ENCODE measurements at places on chromosomes 2 and 18. TPM values are rescaled to one million over a fixed set of nuclear protein-coding genes. Genes with fewer than 3 reads are reported as not detected.

Gene TXNDC2
- not detected for total RNA-seq

Gene ALK
- total RNA-seq: 0.09 TPM

Gene PUM2
- 114 TPM for total RNA-seq

Gene SRD5A2
- not detected for total RNA-seq

Gene ABCG8
- not detected for total RNA-seq

Gene AQP4
- 2.1 TPM for total RNA-seq

Gene FAM124B
- total RNA-seq: 2.0 TPM

GRCh38 chr2:2765839-2766495, 434.9 kb upstream of the MYT1L start:
- no peaks in the 10 kb centered on the region for H3K4me1 ChIP-seq
- no peak overlapping the region for H3K27ac ChIP-seq
- no peaks in the 10 kb centered on the region for H3K27me3 ChIP-seq
- DNase-seq: no peak
- no peak overlapping the region for H3K4me3 ChIP-seq

GRCh38 chr2:236656721-236657120, 87.1 kb downstream of the ACKR3 start:
- H3K27ac ChIP-seq: no peak overlapping the region
- no peaks in the 10 kb centered on the region for H3K36me3 ChIP-seq
- no peaks in the 10 kb centered on the region for H3K27me3 ChIP-seq
- peaks cover 8% of the 10 kb centered on the region for H3K4me1 ChIP-seq
- DNase-seq: no peak
- H3K4me3 ChIP-seq: no peak overlapping the region

DNA sequence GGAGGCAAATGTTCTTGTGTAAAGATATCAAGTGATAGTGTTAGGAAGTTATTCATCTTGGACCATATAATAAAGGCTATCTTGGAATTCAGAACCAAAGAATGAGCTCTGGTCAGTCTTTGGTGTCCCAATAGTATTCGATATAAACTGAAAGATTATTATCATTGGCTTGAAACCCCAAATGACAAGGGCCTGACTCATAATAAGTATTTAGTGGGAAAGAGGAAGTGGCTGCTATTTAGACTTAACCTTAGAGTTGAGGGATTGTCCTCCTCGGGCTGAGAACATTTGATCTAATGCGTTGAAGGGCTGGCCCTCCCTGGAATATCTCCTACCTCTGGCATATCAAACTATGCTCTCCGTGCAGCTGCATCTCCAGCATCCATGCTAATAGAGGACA, 67.5 kb downstream of the CDH20 start:
- no peak overlapping the region for H3K4me3 ChIP-seq
- no peaks in the 10 kb centered on the region for H3K4me1 ChIP-seq
- no peaks in the 10 kb centered on the region for H3K36me3 ChIP-seq

GRCh38 chr18:74288041-74288440, 3.7 kb downstream of the CYB5A start:
- H3K4me1 ChIP-seq: peaks cover 18% of the 10 kb centered on the region
- no peaks in the 10 kb centered on the region for H3K36me3 ChIP-seq

DNA sequence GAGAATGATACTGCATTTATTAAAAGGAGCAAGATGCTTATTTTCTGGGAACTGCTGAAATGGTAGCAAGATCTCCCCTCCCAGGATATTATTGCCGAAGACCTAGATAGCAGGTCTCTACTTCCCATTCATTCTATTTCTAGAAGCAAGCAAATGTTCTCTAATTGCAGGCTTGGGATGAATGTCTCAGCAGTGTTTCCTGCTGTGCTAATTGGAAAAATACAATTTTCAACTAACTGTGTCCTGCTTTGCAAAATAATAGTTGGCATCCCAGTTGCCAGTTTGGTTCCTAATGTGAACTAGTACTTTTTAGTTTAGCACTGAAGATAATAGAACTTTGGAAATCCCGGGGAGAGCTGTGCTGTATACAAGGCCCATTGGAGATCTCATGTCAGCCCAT, 26.1 kb downstream of the SLC20A1 start:
- no peak overlapping the region for H3K4me3 ChIP-seq
- H3K27ac ChIP-seq: no peak overlapping the region

GRCh38 chr2:136114382-136114781, 3.6 kb downstream of the CXCR4 start:
- no peak for DNase-seq

- H3K36me3 ChIP-seq: no peaks in the 10 kb centered on the region
- no peak for DNase-seq
- H3K4me1 ChIP-seq: no peaks in the 10 kb centered on the region
- no peaks in the 10 kb centered on the region for H3K27me3 ChIP-seq
These were observed 25.5 kb downstream of the ZC3H8 start for GRCh38 chr2:112229348-112229747.

DNA sequence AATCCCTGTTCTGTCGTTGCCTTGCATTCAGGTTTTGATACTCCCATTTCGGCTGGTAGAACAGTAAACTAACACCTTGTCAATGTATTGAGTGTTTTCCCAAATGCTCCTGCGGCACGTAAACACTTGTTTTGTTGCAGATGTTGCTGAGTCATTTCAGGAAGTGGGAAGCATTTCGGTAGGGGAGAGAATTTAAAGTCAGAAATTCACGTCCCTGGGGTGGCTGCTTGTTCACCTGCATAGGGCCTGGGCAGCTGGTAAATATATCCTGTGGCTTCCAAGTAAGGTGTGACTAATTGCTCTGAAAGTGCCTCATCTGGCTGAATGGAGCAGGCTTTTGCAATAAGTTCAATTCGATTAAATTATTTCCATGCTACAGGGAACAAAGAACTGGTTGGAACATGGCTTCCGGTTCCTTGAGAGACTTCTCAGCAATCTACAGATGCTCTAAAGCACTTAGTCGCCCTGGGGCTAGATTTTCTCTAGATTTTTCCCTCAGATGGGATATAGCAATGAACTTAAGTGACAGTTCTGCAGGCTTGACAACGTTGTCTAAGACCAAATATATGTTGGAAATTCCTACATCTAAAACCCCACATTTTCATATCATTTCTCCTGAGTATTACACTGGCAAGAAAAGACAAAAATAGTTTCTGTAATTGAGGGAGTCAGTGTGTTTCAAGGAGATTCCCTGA, 5.2 kb downstream of the GALR1 start:
- no peaks in the 10 kb centered on the region for H3K36me3 ChIP-seq
- no peak overlapping the region for H3K4me3 ChIP-seq
- DNase-seq: no peak
- peaks cover 31% of the 10 kb centered on the region for H3K27me3 ChIP-seq

GRCh38 chr2:74457549-74458131, 598 bp upstream of the WBP1 start:
- no peaks in the 10 kb centered on the region for H3K27me3 ChIP-seq
- H3K4me1 ChIP-seq: no peaks in the 10 kb centered on the region
- peak overlapping the region; percentile 84 for H3K4me3 ChIP-seq
- H3K36me3 ChIP-seq: no peaks in the 10 kb centered on the region

All from H1 (cell line).